CD4-positive, alpha-beta T cell treated with Interleukin-1 beta for 1 hour (primary cell): ENCODE measurements at places on chromosomes 6 and 20.

GRCh38 chr20:38601216-38602184 lies at the start of gene ARHGAP40:
Gene ARHGAP40, plus strand, starts transcription at chr20:38601809.
- no peak for DNase-seq

DNA sequence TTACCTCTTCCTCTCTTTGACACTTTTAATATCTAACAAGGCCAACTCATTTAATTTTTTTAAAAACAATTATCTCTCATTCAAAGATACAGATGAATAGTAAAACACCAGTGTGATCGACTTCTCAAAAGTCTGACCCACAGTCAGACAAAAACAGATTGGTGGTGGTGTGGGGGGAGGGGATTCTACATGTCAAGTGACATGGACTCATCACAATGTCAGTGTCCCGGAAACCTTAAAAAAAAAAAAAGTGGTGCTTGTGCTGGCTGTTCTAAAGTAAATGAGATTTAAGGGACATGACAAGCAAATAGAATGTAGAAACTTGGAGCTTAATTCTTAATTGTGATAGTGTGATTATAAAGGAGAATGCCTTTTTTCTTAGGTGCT lies 16.3 kb upstream of the RFPL4B start:
- no peak for DNase-seq

- DNase-seq = no peak
Observed at GRCh38 chr6:129130959-129131681, 248.2 kb downstream of the LAMA2 start.

- no peak for DNase-seq
Observed at GRCh38 chr6:120826253-120826652, 508.0 kb downstream of the TBC1D32 start.

DNA sequence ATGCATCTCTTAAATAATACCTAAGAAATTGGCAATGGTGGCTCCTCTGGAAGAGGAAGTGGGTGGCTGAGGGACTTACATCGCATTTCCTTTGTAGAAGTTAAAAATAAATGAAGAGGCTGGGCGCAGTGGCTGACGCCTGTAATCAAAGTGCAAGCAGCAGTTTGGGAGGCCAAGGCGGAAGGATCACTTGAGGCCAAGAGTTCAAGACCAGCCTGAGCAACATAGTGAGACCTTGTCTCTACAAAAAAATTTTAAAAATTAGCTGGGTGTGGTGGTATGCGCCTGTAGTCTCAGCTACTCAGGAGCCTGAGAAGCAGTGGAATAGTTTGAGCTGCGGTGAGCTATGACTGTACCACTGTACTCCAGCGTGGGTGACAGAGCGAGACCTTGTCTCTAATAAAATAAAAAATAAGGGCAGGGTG lies 12.2 kb upstream of the NCOA3 start:
- DNase-seq = peak; percentile 78

GRCh38 chr6:90118069-90118468 lies 178.6 kb downstream of the BACH2 start:
- DNase-seq = no peak

DNA sequence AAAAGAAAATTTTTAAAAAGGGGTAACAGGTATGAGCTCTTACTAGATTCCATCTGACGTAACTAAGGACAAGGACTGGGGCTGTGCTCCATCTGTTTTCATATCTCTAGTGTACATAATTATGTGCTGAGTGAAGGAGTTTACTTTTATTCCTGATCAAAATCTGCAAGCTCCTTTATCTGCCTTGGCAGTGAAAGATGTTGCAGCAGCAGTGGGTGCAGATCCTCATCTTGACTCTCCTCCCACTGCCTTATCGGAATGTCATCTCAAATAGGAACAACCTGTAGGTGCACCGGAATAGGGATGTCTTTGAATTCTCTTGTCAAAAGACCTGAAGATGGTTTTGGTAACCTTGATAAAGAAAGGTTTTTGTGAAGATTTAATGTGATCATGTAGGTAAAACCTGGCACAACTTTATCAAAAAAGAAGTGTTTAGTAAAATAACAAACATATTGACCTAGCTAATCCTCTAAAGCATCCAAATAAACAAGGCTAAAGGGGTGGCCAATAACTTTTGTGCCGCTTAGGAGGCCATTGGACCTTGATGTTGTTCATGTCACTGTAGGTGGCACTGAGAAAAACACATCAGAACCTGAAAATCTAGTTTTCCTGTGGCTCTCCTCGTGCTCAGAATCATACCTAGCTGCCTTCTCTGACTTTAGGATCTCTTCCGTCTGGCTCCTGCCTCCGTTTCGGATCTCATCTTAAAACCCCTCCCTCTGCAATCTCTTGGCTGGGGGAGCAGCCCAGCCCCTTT lies 19.0 kb upstream of the SLC16A10 start:
- DNase-seq = no peak
